ENCODE measurements at places on chromosomes 7 and 10.

GRCh38 chr10:55091691-55092328 lies 290.8 kb upstream of the PCDH15 start:
- DNase-seq: no peak

- DNase-seq: no peak
Measured at GRCh38 chr10:94623572-94623971, 60.0 kb upstream of the CYP2C18 start.

DNA sequence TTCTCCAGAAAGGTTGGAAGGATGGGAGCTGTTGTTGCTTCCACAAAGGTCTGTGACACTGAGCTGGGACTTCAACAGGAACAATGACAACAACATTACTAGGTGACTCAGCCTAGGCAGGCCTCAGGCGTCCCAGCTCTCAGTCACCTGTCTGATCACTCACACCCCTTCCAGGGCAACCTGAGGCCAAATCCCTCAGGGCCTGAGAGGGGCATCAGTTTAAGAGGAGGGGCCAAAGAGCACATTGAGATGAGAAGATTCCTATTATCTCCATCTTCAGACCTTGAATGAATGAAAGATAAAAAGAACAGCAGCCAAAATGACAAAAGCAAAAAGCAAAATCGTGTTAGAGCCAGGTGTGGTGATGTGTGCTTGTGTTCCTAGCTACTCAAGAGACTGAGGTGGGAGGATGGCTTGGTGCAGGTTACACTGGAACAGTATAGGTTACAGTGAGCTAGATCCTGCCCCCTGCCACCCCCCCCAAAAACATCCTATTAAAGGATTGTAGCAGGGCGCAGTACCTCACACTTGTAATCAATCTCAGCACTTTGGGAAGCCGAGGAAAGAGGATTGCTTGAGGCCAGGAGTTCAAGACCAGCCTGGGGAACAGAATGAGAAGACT lies at the start of gene ATG9B:
TSS of gene ATG9B (minus strand) at position 60 of the 622 bp plus-strand sequence. CDS start 71 bp downstream, outside the sequence.
- DNase-seq: no peak

DNA sequence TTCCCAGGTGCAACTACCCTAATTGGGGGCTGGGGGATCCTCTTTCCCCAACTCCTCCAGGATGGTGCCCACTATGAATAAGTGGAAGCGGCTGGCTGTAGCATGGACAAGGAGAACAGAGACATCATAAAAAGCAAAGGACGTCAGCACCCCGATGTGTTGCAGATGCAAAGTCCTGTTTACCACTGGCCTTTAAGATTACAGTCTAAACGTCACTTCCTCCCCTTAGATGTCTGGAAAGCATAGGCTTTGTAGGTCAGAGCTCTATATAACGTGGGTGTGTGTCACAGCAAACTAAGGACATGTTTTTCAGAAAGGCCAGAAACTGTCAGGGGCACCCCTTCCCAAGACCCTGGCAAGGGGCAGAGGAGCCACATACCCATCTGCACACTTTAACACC lies 7.9 kb downstream of the COBL start:
- no peak for DNase-seq

- no peak for DNase-seq
Measured at GRCh38 chr7:121561717-121562116, 165.6 kb upstream of the FAM3C start.

DNA sequence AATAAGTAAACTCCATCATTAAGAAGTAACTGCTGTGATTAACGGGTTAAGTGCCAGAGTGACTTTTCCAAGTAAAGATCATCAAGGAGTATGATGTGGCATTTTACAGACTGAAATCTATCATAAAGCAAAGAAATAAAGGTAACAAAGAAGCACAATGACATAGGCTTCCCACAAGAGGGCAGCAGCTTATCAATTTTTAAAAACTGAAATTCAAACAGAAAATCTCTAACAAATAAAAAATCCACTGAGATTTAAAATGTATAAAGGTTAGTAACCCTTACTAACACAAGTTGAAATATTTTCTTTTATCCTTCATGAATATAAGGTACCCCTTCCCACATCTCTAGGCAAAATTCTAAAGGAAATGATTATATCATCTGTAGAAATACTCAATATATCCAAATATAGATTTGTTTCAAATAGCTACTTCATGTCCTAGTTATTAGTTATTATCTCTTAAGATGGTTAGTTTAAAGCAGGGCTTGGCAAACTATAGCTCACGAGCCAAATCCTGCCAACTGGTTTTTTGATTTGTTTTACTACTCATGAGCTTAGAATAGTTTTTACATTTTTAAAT lies 29.2 kb downstream of the FAM3C start:
- DNase-seq: peak; percentile 19

DNA sequence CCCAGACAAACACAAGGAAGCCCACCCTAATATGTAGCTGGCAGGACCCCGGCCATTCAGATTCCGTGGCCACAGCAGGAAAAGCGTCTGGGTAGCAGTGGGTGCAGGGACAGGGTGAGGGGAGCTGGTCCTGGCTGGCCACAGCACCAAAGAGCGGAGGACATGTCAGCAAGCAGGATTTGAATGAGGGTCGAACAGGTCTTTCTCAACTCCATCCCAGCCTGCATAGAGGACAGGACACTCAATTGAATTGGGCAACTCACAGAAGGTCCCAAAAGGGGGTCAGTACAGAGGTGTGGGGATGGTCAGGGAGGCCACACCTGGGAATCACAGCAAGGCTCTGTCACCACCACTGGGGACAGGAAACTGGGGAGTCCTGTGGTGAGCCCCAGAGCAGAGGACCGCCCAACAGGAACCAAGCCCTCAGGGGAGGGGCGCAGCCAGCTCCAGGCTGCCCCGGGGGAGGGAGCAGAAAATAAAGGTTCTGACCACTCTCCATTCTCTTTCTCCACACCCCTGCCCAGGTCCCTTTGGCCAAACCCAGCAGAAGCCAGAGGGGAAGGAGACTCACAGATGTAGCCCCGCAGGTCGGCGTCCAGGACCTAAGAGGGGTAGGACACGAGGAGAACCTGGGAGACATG lies 108.7 kb upstream of the PPP2R2D start:
- DNase-seq: no peak

DNA sequence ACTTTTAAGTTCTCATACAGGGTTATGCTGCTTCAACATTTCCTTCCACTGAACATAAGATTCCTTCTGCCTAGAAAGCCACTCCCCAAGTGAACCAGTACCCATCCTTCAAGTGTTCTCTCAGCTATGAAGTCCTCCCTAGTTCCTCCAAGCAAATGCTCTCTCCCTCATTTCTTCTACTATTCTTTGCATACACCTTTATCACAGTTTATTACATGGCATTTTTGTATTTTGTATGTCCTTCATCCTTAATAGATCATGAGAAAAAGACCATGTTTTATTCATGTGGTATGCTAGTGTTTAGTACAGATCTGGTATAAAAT lies 1.9 kb downstream of the SYPL1 start:
- DNase-seq: no peak

- DNase-seq: no peak
Measured at GRCh38 chr7:40436710-40437109, 301.9 kb downstream of the SUGCT start.

- no peak for DNase-seq
Measured at GRCh38 chr10:102604439-102604841, 39.8 kb upstream of the TRIM8 start.

DNA sequence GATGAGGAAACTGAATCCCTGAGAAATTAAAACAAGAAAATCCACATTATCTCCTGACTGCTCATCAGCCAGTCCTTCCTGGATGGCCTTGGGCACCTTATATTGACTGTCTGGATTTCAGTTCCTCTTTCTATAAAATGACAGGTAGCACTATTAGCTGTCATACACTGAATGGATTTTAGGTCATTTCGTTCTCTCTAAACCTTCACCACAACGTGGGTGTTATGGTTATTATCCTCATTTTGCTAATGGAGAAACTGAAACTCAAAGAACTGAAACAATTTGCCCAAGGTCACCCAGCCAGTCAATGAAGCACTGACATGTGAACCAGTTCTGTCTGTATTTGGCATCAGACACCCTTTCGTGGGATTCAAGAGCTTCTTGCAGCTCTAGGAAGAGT lies 193.8 kb downstream of the CYP26A1 start:
- DNase-seq: no peak

- no peak for DNase-seq
Measured at GRCh38 chr10:123117644-123118417, 17.9 kb upstream of the HMX3 start.

- peak; percentile 12 for DNase-seq
Measured at GRCh38 chr10:122163174-122164022, 107.7 kb upstream of the BTBD16 start.

DNA sequence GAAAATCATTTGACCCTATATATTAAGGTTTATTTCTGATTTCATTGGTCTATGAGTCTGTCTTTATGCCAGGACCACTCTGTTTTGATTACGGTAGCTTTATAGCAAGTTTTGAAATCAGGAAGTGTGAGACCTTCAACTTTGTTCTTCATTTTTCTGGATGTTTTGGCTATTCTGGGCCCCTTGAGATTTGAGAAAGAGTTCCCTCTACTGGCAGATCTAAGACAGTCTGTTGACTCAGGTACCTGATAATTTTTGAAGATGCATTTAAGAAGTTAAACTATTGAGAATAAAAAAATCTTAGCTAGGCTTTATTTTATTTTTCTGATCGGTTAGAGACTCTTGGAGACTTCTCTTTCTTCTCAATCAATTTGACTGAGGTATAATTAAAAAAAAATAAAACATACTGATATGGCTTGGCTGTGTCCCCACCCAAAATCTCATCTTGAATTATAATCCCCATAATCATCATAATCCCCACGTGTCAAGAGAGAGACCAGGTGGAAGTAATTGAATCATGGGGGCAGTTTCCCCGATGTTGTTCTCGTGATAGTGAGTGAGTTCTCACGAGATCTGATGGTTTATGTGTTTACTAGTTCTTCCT lies 209.2 kb downstream of the SNX10 start:
- DNase-seq: no peak

- DNase-seq: no peak
Measured at GRCh38 chr10:132153616-132154217, 33.0 kb upstream of the DPYSL4 start.

GRCh38 chr7:18529239-18529638 lies 33.7 kb downstream of the HDAC9 start:
- no peak for DNase-seq

DNA sequence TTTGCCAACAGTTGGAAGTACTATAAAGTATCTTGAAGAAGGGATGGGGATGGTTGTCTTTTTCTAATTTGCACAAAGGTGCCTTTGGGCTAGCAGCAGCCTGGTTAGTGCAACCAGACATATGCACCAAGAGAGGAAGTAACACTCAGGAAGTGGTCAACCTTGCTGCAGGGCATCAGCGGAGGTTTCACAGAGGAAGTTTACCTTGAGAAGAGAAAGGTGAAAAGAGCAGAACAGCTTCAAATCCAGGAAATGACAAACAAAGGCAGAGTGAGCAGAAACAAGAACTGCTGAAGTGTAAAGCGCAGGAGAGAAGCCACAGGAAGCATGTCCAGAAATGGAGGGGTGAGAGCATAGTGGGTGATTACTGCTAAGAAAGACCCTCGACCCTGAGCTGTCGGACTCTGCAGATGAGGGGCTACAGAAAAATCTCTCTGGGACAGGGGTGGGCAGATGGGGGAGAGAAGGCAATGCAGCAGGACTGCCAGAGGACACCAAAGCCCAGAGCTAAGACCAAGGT lies 66.9 kb downstream of the STK17A start:
- no peak for DNase-seq

DNA sequence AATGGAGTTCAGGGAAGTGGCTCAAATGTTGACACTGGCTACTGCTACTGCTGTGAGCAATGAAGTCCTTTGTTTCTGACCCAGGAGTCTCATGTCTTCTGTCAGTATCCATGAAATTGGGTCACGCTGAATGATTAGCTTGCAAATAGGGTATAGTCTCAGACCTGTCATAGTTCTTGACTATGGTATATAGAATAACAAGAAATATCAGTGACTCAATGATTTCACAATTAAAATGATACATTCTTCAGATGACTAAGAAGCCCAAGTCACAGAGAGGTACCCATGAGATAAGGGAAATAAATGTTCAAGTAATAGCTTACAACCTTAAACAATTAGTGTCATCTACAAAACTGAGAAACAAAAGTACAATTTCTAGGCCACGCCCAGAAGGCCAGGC lies 89.3 kb downstream of the LYZL2 start:
- DNase-seq: no peak

GRCh38 chr10:78491812-78492211 lies 458.1 kb downstream of the RPS24 start:
- no peak for DNase-seq

- no peak for DNase-seq
Measured at GRCh38 chr7:473870-474604, 45.6 kb downstream of the PDGFA start.

- DNase-seq: no peak
Measured at GRCh38 chr7:36958111-36958733, 233.9 kb upstream of the AOAH start.

DNA sequence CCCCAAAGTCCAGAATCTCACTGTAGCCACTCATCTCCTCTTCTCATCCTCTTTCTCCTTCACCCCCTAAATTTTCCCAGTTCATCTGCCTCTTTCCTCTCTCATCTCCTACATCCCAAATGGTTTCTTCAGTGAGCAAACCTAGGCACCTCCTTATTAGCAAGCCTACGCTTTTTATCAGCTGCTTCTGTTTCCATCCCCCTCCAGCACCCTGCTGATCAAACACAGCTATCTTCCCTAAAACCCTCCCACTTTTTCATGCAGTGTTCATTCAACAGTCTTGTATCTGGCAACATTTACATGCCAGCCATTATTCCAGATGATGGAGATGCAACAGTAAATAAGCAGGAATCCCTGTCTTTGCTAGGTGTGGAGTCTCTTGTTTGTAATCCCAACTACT lies 3.3 kb upstream of the ABRAXAS2 start:
- DNase-seq: no peak

All from NCI-H2107 (cell line).